ENCODE measurements at places on chromosomes 7 and 10. TPM values are rescaled to one million over a fixed set of nuclear protein-coding genes. Genes with fewer than 3 reads are reported as not detected.
A peak's percentile ranks its signal among the peaks of the same experiment; 100 is the strongest.

The SLC18A3 gene
- 0.09 TPM for total RNA-seq

DNA sequence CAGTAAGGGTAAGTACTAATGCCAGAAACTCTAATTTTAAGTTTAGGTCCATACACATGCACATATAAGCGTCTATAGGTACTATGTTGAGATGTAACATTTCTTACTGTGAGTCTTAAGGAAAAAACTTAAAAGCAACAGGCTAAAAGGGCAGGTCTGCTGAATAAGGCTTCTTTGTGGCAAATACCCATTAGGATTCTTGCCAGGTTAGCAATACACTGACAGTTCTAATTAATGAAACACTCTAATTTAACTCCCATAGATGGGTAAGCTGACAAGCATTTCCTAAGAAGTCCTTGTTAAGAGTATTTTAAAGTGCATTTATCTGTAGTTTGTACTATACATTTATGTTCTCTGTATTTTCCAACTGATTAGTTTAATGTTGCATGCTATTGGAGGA is 14.0 kb downstream of the SCRN1 start:
- no peak for DNase-seq

The STEAP1B gene
- total RNA-seq, result 5.4 TPM

The EGR2 gene
- 1.6 TPM for total RNA-seq

DNA sequence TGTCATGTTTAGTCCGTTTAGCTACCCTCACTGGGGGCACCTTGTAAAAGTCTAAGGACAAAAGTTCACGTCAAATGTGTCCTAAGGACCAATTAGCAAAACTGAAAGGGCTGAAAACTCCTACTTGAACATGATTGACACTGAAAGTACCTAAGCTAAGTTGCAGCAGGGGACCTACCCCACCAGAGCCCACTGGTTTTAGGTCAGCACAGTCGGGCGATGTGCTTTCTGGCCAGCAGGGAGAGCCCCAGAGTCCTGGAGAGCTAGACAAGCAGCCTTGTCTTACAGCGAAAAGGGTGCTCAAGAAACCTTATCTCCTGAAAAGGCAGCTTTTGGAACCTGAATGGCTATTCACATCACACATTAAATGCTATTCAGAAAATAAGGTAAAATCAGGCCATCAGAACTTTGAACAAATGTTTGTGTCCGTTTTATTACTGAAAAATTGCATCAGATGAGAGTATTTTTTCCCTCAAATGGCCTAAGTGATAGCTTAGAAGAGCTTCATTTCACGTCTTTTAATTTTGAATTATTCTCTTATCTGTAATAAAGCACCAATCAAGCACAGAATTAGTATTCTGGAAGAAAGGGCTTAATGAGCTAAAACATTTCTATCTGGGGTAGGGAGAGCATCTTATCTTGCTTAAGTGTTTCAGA is 52.2 kb upstream of the MKI67 start:
- peak; percentile 78 for DNase-seq

GRCh38 chr7:12119620-12120303 is 91.3 kb upstream of the TMEM106B start:
- DNase-seq, result peak; percentile 12

The SVOPL gene
- 2.2 TPM for total RNA-seq

The PALD1 gene
- 36.1 TPM for total RNA-seq

The SGCE gene
- total RNA-seq, result 25.3 TPM

DNA sequence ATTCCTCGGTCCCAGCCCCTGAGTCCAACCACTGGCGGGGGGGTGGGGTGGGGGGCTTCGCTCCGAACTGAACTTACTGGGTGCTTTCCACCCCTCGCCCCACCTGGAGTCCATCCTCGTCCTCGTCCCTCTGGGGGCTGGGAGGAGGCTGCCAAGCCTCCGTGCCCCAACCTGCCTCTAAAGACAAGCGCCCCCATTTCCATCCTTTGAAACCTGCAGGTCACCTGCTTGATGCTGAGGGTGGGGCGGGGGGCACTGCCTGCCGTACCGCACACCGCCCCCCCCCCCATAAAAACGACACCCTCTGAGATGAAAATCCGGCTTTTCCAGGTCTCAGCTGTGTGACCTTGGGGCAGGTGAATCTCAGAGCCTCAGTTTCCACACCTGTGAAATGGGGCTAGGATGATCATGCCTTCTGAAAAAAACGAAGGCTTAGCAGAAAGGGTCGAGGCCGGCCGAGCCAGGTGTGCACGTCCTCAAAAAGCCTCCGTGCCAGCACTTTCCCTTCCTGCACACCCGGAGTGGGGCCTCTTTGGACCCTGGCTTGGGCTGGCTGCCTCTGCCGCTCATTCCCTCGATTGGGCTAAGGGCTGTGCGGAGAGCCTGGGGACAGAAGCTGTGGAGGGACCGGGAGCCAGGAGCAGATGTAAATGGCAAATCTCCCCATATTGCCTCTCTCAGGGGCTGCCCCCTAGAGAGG is 967 bp downstream of the ELFN1 start:
- DNase-seq, result no peak

DNA sequence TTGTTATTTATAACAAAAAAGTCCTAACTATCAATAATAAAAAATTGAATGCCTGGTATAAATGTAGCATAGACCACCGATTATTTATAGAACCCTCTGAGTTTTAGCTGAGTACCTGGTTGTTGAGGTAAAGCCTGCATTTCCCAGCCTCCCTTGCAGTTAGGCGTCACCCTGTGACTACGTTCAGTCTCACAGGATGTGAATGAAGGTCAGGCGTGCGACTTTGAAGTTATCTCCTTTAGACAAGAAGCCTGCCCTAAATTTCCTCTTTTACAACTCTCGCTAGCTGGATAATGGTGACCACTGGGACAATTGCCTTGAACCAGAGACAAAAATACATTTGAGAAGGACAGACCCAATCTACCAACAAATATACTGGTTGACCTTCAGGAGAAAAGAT is 67.5 kb upstream of the TES start:
- DNase-seq, result no peak

The BCCIP gene
- 95.3 TPM for total RNA-seq

DNA sequence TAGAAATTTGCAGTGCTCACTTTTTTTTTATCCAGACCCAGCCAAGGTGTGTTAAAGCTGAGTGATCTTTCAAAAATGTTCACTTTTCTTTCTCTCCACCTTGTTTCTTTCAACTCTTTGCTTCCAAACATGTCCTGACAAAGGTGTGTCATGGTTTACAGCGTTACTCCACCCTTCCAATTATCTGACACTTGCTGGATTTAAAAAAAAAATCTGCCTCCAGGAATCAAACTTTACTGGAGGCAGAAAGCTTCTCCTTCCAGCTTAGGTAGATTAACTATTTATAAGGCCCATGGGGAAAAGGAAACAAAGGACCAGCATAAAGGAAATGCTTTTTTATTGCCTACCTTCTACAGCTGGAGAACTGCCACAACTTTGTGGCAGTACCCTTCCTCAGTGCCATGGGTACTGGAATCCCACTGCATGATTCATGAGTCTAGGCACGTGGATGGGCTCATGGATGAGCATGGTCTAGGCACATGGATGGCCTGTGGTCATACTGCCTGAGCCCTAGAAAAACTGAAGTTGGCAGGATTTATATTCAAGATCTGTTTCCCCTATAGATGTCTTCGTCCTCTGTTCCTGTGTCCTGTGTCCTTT is at the start of gene COL17A1:
TSS of gene COL17A1 (minus strand) at position 80 of the 600 bp plus-strand sequence. CDS start 5,207 bp downstream, outside the sequence.
- no peak for DNase-seq

GRCh38 chr10:31170636-31171035 is 139.0 kb upstream of the ZNF438 start:
- DNase-seq, result no peak

DNA sequence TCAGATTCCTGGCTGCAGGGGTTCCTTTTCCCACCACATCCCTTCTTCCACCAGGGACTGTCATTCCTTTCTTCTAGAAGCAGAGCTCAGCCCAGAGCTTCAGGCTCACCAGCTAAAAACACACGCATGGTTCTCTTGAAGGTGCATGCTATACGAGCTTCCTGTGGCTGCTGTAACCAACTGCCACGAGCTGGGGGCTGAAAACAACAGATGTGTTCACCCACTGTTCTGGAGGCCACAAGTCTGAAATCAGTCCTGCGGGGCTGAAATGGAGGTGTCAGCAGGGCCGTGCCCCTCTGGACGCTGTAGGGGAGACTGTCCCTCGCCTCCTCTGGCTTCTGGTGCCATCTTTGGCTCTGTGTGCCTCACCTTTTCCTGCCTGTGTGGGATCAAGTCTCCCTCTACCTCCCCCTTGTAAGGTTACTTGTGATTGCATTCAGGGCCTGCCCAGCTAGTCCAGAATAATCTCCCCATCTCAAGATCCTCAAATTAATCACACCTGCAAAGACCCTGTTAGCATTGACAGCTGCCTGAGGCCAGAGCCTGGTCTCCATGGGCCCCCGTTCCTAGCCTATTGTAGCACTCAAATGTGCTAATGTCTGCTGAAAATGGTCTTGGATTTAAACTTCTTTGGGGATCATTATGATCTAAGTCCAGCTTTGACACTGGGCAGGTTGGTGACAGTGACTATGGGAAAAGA is 13.7 kb downstream of the RAB19 start:
- DNase-seq, result no peak

DNA sequence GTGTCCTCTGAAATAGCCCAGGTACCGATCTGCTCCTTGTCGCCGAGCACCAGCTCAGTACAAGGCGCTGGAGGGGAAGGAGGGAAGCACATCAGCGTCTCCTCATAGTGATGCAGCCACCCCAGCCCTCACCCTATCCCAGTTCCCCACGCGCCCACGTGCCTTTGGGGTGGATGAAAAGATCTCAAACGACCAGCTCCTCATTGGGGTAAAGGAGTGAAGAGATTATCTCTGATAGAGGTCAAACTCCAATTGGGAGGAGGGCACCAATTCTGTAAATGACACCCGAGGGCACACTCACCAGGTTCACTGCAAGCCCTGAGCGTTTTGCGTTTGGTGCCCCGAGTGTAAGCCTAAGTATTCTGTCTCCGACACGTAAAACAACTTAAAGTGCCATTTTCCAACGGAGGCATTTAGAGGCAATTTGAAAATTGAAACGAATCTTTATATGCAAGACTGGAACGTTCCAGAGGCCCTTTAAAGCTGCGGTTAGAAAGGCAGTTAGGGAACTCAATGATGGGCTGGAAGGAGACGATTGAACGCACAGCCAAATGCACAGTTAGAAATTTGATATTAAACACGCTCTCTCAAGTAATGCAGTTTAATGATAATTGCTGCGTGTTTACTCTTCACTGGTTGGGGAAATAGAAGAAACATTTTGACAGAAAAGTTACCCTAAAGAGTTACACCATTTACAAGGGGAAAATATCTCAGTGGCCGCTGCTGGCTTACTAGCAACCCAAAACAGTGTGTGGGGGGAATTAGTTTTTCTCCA is 8.9 kb upstream of the EMX2 start:
- no peak for DNase-seq

The SPAG6 gene
- total RNA-seq, result not detected

The PARP12 gene
- total RNA-seq, result 10.5 TPM

DNA sequence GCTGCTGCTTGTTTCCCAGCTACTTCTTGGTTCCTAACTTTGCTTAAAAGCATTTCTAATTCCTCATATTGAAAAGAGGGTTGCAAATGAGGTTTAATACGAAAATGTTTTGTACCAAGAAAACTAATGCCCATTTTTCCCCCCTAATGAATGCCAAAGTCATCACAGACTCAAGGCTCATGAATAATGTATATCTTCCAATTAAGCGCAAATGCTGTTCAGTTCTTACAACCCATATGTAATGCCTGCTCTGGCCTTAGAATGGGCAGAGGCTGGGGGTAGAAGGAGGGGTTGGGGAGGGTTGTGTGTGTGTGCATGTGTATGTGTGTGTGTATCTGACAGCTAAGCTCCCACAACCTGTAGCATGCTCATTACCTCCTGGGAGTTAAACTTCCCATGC is 901.7 kb downstream of the KCNMA1 start:
- DNase-seq, result no peak

The MSS51 gene
- total RNA-seq, result 3.1 TPM

GRCh38 chr10:43765516-43765915 is 116.8 kb upstream of the ZNF32 start:
- DNase-seq, result no peak
